Osteoblast (primary cell): ENCODE measurements at places on chromosomes 13 and 19. TPM values are rescaled to one million over a fixed set of nuclear protein-coding genes. Genes with fewer than 3 reads are reported as not detected.

Gene ZNF227
- 20.6 and 21.5 TPM in 2 replicates for total RNA-seq

GRCh38 chr13:72507416-72508199, 219.8 kb downstream of the MZT1 start:
- no peak for DNase-seq

DNA sequence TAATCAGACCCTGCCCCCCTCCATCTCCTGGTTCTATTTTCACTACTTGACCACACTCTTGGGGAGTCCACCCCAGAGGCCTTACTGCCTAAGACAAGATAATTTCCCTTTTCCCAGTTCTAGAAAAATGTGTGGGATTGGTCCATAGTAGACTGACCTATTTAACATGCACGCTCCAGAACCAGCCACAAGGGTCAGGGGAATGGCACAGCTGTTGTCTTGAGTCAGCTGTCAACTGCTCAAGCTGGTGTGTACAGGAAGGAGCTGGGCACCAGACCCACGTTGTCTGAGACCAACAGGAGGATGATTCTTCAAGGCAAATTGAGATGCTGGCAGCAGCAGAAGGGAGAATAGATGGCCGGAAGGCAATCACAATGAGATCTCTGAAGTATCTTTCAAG, 280.5 kb downstream of the UQCRFS1 start:
- DNase-seq = no peak

- DNase-seq = no peak
Measured at GRCh38 chr13:49046519-49046918, 70.8 kb downstream of the FNDC3A start.

DNA sequence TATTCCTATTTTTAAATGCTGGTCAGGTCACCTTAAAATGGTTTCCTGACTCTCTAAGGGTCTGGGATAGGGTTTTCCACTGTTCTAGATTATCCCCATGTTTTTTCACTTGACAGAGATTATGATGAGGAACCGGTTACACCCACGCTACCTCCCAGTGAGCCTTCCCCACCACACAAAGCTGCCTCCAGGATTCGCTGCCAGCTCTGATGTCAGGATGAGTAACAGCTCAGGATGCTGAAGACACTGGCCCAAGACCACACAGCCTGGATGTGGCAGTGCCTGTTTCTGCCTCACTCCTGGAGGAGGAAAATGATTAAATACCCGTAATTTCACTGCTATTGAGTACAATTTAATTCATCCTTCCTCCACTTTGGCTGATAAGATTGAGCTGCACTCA, 22.9 kb downstream of the ZNF114 start:
- peak; percentile 93 for DNase-seq

DNA sequence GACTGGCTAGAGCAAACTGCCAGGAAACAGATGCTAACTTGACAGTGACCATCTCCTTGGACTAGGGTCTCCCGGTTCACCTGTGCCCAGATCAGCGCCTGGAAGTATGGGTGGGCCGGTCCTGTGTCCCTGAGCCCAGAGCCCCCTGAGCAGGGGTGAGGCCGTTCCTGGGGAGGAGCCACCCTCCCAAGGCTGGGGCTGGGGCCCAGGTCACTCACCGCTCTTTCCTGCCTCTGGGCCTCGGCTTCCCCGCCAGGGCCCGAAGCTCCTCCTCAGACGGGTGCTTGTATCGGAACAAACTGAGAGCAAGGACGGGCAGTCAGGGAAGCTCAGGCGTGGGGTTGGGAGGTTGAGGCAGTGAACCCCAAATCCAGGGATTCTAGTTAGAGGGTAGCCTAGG, 5.4 kb downstream of the TMEM161A start:
- DNase-seq = no peak
